A549 treated with DMSO at 1 μM for 4 hours (cell line): ENCODE measurements at places on chromosomes 1 and 21. TPM values are rescaled to one million over a fixed set of nuclear protein-coding genes. Genes with fewer than 3 reads are reported as not detected.

The LRRC52 gene
- not detected in 5 replicates for total RNA-seq

The ATP5PF gene
- total RNA-seq, result 206 to 245 TPM (median 222 TPM) in 5 replicates

The SLC35F3 gene
- 3.3 to 6.6 TPM (median 5.9 TPM) in 5 replicates for total RNA-seq

The NBPF6 gene
- total RNA-seq, result not detected in 5 replicates

The PCBP3 gene
- total RNA-seq, result 0.80 to 1.3 TPM (median 1.1 TPM) in 5 replicates

The DPT gene
- not detected in 5 replicates for total RNA-seq

The ODR4 gene
- total RNA-seq, result 15.7 to 20.0 TPM (median 17.8 TPM) in 5 replicates

The SYCP1 gene
- not detected in 5 replicates for total RNA-seq

The MMP23B gene
- total RNA-seq, result 0.52 to 1.0 TPM (median 0.83 TPM) in 5 replicates

The DEPDC1 gene
- total RNA-seq, result 13.1 to 19.7 TPM (median 17.3 TPM) in 5 replicates

The OVAAL gene
- not detected in 5 replicates for total RNA-seq
